ENCODE measurements at places on chromosomes 3 and 15.

DNA sequence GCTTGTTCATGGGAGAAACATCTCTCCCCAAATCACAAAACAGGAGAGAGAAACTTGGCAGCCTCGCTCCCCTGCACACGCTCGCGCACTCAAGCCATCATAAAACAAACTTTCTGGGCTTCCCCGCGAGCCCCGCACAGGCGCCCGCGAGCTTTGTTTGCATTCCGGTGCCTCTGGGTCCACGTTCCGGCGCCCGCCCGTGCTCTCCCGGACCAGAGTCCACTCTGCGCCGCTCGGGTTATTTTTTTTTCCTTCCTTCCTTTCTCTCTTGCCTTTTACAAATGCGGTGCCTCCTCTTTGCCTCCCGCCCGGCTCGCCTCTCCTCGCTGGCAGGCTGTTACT lies 363 bp downstream of the MAGI1 start:
- DNase-seq, result no peak

GRCh38 chr3:17432236-17432635 lies 310.2 kb downstream of the TBC1D5 start:
- no peak for DNase-seq

DNA sequence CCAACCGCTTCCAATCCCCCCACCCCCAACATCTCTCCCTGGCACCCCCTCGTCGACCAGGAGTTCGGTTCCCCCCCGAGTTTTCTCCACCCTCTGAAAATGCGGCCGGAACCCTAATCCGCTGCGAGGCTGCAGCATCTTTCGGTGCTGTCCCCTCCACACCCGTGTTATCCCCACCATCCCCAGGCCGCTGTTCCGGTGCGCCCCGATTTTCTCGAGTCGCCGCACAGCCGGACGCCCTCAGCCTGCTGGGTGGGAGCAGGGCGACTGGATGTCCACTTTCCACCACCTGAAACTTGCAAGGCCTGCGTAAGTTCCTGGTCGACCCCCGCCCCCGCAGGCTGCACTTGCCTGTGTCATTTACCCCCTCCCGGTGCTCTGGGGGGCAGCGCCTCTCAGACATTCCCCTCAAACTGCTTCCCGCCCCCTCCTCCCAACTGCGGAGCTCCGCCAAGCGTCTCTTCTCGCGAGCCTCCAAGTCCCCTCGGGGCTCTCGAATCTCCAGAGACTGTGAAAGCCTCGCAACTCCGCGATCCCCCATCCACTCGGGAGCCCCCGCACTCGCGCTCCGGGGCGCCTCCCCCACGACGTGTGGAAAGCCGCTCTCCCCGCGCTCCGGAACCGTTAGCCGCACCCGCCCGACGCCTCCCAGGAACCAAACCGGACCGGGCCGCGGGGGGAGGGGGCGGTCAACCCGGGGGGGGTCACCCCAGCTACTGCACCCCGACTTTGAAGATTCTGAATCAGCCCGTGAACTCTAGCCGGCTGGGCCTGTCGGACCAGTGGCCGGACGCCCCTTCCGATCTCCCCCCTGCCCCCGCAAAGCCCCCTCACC lies 566 bp downstream of the ETV5 start:
- no peak for DNase-seq

DNA sequence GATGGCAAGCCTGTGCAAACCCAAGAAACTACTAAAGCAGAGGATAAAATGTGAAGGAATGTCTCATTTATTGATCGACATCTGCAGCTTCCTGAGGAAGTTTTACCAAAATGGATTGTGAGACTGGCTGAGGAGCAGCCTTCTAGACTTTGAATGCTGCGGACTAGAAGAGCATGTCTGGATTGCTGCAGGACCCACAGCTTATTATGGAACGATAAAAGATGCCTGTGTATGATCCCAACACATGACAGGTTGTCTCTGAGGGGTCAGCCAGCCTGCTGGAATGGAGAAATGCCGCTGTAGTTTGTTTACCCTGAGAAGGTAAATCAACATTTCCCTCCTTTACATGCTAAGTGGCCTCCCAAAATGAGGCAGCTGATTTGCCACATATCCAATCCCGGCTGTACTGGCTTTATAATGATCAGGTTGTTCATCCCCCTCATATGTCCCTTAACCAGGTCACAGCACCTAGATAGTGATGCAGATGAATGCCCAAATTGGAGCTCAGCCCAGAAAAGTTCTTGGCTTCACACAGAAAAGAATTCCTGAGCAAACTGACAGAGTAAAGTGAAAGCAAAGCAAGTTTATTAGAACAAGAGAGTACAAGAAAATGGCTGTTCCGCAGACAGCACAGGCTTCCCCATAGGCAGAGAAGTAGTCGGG lies 63.9 kb downstream of the IL12A start:
- no peak for DNase-seq

DNA sequence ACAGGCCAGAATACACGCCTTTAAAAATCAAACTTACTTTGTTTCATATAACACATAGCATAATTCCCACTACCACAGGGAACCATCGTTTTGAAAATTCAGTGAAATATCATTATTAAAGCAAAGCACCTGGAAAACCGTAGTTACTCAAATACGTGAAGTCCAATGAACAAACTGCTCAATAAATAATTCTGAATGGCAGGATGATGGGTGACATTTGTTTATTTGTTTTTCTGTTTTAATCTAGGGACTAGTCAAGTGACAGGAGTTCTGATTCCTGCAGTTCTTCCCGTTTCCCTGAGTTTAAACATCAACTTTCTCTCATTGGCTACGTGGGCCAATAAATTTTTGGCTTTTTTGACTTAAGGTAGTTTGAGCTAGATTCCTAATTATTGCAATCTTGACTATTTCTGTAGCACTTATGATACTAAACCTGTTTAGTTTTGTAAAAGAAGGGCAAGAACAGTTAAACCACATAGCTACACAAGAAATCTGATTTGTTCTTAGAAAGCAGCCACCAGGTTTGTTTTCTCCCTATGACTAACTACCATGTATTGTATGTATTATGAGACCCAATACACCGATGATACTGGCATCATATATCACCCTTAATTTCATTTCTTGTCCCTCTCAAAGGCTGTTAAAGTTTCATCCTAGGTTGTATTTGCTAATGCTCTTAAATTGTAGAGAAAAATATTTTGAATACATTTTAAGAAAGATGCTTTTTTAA lies 411.2 kb downstream of the SHQ1 start:
- no peak for DNase-seq

DNA sequence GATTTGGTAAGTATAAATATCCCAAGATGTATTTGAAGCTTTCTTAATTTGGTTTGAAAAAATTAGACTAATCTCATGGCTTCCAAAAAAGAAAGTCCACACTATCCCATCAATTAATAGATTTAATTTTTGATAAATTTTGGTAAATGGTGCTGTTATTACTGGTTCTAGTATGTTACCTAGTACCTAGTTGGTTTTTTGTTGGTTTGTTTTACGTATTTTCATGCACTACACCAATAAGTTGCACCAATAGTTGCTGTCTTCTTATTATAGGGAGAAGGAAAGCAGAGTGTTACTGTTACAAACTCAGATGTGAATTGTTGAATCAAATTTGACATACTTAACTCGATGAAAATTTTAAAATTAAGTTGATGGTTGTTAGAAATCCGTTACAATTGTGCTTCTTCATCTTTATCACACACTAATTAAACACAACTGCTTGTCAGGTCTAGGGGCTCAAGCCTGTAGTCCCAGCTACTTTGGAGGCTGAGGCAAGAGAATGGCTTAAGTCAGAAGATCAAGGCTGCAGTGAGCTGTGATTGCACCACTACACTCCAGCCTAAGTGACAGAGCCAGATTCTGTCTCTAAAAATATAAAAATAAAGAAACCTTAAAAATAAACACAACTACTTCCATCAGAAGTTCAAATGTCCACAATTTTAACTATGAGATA lies 23.1 kb upstream of the MBNL1 start:
- DNase-seq, result no peak

- DNase-seq, result no peak
Measured at GRCh38 chr3:42247576-42248027, 18.4 kb downstream of the CCK start.

Data from activated naive CD4-positive, alpha-beta T cell (primary cell).